ENCODE measurements at places on chromosomes 2 and 18.

DNA sequence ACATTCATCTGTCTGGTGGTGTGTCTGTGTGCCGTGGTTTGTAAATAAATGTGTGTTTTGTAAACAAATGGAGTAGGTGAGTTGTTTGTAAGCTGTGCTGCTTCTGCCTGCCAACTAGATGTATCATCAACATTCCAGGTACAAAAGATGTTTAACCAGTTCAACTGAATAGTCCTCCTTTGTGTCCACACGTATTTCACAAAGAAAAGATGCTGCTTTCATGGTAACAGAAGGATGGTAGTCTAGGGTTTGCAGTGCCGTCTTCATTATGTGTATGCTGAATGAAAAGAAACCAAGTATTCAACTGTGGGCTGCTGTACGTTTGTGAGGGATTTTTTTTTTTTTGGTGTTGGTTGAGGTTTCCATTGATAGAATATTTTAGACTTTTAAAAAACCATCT, 72.1 kb downstream of the CAMKMT start:
- DNase-seq = no peak

- no peak for DNase-seq
Observed at GRCh38 chr2:180570864-180571263, 409.5 kb upstream of the UBE2E3 start.

GRCh38 chr2:42223855-42224268, 54.7 kb downstream of the EML4 start:
- no peak for DNase-seq

DNA sequence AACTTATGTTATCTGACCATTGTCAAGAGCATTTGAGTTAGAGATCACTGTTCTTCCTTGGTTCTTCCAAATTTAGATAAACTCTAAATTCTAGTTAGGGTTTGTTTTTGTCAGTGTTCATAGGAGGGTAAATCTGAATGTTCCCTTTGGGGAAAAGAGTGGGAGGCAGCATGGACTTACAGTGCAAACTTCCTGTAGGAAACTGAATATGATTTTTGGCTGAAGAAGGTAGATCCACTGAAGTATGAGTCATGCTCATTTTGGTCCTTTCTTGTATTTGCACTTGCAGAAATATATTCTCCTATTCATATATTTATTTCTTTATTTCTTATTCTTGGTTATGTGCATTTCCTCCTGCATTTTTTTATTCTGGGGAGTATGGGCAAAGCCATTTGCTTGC, 27.3 kb downstream of the CCDC85A start:
- DNase-seq = no peak

DNA sequence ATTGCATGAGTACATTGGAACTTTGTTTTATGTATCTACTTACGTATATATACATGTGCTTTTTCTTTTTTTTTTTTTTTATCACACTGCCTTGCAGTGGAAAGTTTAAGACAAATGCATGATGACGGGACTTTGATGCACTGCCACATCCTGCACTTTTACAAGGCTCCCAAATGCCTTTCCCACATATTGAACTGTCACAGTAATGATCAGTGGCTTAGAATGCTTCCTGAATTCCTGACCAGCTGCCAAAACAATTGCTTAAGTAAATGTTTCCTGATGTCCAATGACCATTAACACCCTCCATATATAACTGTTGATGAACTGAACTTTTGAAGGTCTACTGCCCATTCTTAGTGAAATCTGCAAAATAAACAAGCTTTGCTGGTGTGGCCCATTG, 60.2 kb downstream of the LYPD6B start:
- peak; percentile 92 for DNase-seq

DNA sequence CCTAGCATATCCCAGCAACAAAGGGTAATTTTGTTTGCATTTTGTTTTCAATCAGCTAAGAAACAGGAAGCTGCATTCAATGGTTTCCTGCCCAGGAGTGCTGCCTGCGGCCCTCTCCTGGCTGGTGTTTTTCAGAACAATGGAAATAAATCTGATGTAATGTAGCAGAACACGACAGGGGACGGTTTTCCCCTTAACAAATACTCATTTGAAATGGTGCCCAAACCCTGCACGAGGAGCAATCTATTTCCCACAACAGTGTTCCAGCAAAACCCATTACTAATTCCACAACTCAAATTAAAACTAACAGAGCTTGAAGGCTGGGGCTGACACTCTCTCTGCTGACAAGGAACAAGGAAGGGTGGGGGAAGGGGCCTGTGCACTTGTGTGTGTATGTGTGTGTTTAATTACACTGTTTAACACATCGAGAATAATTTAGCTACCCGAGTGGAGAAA, 8.7 kb downstream of the CAPN13 start:
- no peak for DNase-seq

DNA sequence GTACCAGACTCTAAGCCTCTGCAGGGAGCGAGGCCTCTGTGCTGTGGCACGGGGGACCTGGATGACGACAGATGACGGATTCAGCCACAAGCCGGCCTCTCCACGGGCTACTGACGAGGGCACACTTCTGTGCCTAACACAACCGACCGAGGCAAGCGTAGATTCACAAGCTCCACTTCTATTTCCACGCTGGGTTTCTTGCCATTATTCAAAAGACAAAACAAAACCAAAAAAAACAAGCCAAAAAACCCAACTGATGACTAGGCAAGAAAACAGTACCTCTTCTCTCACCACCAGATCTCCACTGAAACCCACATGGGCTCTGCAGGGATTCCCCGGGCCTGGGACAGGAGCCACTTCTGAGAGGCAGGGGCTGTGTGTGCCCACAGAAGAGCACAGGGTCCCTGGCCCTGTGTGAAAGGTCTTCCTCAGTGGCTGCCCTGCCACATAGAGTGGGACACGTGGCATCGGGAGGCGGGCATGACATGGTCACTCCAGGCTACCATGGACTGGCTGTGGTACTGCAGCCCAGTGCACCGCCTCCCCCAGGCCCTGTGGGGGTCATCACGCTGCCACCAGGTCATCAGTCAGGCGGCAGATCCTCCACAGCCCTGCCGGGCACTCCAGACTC, 254.7 kb downstream of the HDAC4 start:
- no peak for DNase-seq

DNA sequence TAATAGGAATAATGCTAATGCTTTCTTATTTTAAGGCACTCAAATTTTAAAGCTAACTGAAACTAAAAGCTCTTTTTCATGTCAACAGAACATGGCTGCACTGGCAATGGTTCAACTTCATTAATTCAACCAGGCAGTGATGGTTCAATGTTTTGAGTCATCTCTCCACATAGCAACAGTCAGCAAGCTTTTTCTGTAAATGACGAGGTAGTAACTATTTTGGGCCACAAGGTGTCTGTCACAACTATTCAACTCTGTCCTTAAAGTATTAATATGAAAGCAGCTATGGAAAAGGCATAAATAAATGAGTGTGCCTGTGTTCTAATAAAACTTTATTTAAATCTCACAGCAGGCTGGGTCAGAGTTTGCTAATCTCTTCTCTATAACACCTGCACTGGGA, 1425.6 kb upstream of the PIK3C3 start:
- DNase-seq = no peak

DNA sequence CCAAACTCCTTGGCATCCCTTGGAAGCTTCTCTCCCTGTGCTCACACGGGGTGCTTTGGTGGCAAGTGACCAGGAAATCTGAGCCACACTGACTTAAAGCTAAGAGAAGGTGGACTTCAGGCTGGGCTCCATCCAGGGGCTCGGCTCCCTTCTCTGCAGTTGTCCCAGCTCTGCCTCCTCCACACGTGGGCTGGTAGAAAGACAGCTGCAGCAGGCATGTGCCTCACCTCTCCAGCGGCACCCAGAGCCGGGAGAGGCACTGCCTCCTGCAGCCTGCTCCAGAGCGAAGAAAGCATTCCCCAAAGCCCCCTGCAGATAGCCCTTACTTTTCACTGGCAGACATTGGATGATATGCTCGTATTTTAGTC, 11.3 kb downstream of the KCNF1 start:
- DNase-seq = no peak

GRCh38 chr2:18598848-18599484, 9.6 kb upstream of the NT5C1B start:
- DNase-seq = no peak

- DNase-seq = peak; percentile 74
Observed at GRCh38 chr18:36427369-36427768, 129.9 kb downstream of the FHOD3 start.

- DNase-seq = no peak
Observed at GRCh38 chr2:44273596-44273995, 1.7 kb upstream of the SLC3A1 start.

- DNase-seq = peak; percentile 51
Observed at GRCh38 chr2:176136374-176137251, 7.1 kb downstream of the HOXD8 start.

DNA sequence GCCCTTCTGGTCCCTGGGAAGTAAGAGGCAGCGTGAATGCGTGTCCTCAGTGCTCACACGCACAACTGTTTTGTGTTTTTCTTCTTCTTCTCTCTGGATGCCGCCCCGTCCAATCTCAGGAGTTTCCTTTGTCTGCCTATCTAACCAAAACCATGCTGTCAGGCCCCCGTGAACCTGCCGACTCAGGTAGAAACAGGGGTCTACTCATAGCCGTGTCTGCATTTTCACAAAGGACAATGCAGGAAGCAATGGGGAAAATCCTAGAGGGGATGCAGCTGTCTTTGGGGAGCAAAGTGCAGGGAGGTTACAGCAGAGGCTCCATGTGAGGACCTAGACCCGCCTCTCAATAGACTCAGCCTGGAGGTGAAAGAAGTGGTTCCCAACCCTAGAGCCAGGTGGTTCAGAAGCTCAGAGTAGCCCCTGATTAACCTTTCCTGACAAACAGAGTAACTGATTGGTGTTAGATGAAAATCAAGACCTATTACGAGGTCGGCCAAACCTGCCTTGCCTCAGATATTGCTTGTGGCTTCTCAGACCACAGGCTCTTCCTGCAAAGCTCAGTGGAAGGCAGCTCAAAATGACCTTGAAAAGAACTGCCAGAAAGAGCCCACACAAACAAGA, 49.3 kb downstream of the CD226 start:
- no peak for DNase-seq

DNA sequence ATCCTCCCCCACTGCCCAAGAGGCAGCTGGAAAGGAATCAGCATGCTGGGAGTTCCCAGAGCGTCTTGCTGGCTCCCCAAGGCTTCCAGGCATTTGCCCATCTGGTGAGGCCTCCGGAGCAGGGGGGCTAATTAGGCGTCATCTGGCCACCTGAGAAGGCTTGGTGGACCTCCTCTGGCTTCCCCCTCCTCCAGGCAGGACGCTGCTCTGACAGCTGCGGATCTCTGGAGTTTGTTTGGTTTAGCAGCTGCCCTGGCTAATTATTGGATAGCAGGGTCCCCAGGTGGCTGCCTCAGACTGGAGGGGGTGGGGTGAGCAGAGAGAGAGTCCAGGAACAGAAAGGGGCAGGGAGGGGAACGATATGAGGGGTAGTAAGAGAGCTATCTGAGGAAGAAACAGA, 425.2 kb upstream of the MEX3C start:
- DNase-seq = no peak

GRCh38 chr2:219331560-219332213, 857 bp downstream of the RESP18 start:
- peak; percentile 31 for DNase-seq

Measured in RPMI7951 (cell line).